ENCODE measurements at places on chromosomes 4 and X. TPM values are rescaled to one million over a fixed set of nuclear protein-coding genes. Genes with fewer than 3 reads are reported as not detected.

NPNT gene
- total RNA-seq, result 6.9 TPM

SSX4 gene
- not detected for total RNA-seq

PPP1R2C gene
- not detected for total RNA-seq

GABRQ gene
- total RNA-seq, result not detected

CLTRN gene
- not detected for total RNA-seq

POU3F4 gene
- not detected for total RNA-seq
